ENCODE measurements at places on chromosomes 16 and 17.

DNA sequence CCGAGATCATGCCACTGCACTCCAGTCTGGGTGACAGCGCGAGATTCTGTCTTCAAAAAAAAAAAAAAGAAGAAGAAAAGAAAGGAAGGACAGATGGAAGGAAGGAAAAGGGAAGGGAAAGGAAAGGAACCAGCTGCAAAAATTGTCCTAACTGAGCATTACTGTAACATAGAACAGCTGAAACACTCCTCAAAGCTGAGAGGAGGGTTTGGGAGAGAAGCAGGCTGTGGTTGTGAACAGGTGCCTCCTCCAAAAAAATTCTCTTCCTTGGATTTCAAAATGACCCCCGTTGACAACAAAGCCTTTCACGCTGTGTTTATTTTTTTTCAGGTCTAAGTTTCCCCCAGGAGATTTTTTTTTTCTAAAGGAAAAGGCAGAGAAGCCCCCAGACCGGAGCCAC, 541.4 kb downstream of the WWOX start:
- DNase-seq, result no peak

GRCh38 chr17:36949461-36949927, 740 bp downstream of the AATF start:
- DNase-seq, result no peak

- peak; percentile 60 for DNase-seq
Measured at GRCh38 chr16:27169511-27170071, 33.7 kb upstream of the KDM8 start.

DNA sequence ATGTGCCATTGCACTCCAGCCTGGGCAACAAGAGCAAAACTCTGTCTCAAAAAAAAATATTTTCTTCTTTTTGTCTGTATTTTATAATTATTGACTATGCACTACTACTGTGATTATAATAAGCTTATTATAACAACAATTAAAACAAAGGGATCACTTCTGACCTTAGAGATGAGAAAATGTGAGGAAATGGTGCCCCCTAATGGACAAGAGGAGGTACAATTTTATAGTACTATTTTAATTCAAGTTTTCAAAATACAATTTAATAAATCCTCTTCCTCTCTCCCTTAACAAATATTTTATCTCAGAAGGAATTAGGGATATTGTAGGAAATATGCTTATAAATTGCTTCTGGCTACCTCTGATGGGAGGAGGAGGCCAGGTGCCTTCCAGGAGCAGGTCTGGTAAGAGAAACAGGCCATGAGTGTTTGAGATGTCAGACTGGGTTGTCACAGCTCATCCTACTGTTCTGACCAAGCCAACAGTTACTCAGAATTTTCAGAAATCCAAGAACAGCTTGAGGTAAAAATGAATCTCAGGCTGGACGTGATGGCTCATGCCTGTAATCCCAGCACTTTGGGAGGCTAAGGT, 14.0 kb downstream of the VPS53 start:
- no peak for DNase-seq

DNA sequence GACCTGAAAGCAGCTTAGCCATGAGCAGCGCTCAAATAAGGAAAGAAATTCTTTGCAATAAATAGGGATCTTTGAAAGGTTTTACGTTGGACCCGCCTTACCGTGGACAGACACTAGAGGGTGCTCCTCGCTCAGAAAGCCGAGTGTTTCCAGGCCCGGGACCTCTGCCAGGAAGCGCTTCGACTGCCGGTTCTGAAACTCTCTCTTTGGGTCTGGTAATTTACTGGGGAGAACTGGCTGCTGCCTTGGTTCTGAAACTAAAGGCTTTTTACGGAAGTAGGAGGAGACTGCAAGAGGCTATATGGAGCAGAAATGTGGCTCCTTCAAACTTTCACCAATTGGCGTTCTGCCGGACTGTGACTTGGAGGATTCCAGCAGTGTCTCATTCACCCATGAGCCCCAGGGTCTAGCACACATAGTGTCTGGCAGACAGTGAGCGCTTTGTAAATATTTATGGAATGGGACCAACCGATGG, 45.6 kb upstream of the HOXB9 start:
- DNase-seq, result peak; percentile 51

GRCh38 chr16:31507617-31507928, 618 bp downstream of the RUSF1 start:
- DNase-seq, result no peak

- no peak for DNase-seq
Measured at GRCh38 chr16:81740169-81740568, 38.9 kb upstream of the PLCG2 start.

- no peak for DNase-seq
Measured at GRCh38 chr17:33751702-33752065, 458.6 kb upstream of the ASIC2 start.

DNA sequence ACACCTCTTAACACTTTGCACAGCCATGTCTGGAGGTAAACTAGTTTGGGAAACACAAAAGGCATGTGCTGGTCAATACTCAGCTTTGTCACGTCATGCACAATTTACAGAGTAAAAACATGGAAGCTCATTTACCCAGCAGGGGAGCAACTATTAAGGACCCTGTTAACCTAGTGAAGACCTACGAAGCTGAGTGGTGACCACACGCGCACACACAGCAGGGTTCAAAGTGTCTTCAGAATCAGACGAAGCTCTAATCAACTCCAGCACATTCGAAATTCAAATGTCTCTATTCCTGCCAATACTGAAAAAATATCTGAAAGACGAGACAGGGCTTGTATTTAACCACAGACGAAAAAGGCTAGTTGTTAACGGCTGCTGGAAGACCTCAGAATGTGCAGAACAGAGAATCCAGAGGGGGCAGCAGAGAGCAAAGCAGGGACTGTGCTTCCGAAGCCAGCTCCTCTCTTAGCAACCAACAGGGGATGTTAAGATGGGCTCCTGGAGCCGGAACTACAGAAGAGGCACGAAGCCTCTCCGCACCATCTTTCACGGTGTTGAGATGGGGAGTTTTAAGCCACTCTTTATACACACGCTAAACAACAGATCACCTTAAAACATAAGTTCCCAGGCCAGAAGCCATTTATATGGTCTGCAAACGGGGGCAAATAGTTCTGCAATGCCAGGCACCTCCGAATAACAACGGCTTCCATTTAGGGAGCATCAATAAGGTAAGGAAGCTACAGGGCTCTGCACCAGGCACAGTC, 45.7 kb downstream of the CMTM4 start:
- DNase-seq, result peak; percentile 9

GRCh38 chr16:82657239-82657638, 30.5 kb downstream of the CDH13 start:
- no peak for DNase-seq

DNA sequence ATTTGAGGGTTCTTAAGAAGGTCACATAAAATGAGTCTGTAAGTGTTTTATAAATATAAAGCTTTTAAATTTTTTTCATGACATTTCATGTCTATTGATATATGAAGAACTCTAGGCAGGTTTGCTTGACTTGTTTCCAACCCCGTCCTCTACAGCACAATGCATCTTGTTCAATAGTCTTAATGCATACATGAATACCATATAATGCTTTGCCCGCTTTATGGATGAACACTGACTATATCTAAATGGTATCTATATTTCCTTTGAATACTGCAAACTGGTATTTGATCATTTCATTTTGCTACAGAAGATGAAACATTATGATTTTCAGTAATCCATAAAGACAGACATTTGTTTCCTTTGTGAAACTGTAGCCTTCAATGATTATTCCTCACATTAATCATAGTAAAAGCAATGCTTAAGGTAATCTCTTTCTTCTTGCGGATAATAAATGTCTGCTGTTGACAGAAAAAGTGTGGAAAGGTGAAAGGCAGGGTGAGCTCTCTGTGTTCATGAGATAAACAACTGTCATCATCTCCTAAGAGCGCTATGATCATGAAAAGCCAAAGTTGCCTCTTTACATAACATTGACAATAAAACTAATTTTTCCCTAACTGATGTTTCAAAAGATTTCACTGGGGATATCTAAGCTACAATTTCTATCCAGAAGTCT, 645.1 kb downstream of the CDH8 start:
- DNase-seq, result no peak

DNA sequence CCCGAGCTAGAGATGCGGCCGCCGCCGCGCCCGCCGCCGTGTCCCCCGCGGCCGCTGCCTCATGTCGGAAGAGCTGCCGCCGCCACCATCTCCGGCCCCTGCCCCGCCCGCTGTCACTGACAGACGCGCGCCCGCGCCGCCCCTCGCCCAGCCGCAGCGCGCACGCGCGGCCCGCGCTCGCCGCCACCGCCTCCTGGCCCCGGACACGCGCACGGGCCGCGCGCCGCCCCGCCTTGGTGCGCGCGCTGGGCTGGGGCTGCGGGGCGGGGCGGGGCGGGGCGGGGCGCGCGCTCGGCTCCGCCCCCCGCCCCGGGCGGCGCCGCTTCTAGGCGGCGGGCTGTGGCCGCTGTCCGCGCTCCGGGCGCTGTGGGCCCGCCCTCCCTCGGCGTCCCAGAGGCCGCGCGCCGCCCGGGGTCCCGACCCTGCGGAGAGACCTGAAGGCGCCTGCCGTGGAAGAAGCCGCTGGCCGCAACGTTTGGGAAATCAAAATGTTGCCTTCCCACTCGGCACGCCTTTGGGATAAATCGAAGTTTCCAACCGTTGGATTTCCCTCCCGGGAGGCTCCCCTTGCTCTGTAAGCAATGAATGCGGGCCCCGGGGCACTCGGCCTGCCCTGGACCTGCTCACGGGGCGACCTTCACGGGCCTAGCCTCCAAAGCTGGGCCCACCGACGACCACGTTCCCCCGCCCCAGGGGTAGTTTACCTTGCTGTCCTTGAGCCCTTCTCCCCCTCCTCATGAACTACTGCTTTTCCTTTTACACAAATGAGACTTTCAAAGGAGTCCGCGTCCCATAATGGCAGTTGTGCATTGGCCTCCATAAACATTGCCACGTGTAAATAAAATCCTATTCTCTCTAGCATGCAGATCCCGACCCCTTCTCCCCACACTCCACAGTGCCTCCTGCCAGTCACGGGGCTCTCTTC, at the start of gene ADCY9:
ADCY9 (minus strand) TSS at position 118 of the 925 bp plus-strand sequence. CDS start 1,000 bp downstream, outside the sequence.
- peak; percentile 62 for DNase-seq

- no peak for DNase-seq
Measured at GRCh38 chr17:68600067-68600930, 868 bp downstream of the FAM20A start.

- no peak for DNase-seq
Measured at GRCh38 chr17:19718613-19719354, 2.4 kb upstream of the SLC47A2 start.

DNA sequence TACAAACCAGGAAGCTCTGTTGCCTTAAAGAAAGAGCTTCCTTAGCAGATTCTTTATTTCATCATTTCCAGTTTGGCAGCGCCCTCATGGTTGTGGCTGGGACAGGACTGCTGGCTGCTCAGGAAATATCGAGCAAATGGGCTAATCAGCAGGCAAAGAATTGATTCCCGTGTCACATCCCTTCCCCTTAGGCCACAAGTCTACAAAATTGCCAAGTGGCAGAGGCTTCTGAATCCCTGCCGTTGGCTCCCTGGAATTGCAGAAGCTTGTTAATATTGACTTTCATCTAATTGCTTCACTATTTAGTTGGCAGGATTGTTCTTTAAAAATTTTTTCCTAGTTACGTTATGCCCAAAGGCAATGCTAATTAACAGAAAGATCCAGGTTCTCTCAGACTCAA, 456.3 kb upstream of the ERCC4 start:
- no peak for DNase-seq

GRCh38 chr17:545156-545555, 169.5 kb downstream of the VPS53 start:
- no peak for DNase-seq

DNA sequence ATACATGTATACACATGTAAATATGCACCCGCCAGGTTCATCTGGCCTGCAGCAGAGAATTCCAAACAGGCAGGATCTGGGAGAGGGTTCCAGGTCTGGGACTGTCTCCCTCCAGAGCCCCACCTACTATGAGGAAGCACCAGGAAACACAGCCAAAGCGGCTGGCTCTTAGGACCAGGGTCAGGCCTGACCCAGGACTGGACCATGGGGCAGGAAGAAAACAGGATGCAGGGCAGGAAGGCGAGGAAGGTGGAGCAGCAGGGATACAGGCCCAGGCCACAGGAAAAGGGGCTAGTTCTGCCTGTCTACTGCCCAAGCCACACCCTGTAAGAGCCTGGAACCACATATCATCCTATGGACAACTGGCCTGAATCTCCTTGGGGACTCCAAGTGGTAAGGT, 2.2 kb downstream of the HID1 start:
- no peak for DNase-seq

DNA sequence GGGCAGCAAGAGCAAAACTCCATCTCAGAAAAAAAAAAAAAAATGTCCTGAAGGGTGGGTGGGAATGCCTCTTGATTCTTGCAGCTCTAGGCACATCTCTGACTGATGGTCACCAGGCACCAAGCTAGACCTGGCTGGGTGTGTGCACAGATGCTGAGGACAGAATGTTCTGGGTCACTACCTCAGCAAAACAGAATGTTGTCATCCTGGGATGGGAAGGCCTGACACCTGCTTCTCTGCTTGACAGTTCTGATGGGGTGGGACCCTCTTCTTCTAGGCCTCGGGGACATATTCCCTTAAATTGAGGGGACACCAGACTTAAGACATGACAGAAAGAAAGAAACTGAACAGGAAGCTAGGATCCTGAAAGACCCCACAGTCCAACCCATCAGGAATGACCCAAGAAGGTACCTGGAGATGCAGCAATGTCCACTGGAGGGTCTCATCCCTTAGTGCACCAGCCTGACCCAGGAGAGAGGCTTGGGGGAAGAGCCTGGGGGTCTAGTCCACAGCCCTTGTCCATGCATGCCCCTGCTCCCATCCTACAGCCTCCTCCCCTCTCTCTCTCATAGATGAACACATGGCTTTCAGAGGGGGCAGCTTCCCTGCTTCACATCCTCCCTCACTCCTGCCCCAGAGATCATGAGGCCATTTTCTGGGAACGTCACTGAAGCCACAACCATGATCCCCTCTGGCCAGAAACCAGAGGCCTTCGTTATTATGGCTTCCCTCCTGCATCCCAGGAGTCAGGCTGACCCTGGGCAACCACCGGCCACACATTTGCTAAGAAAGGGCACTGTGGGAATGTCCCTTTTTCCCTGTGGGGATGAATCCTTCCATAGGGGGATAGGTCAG, 3.8 kb upstream of the STAT5B start:
- no peak for DNase-seq

GRCh38 chr17:67082107-67082506, 37.8 kb downstream of the CACNG1 start:
- DNase-seq, result no peak
